Pons (tissue), 1 donor: ENCODE measurements at places on chromosomes 6 and 20.

DNA sequence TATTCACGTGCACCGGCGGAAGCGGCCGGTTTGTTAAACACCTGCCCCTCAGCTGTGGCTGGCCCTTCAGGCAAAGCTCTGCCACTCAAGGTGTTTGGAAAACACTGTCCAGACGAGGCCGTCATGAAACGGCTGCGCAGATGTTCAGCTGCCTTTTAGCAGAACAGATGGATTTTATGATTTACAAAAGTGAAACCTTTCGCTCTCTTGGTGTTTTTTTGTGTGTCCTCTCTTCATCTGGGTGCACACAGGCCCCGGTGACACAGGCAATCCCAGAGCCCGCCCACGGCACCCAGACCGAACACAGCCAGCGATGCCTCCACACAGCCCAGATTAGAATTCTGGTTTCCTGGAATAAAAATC, 397.0 kb downstream of the SMOC2 start:
- DNase-seq, result no peak

- no peak for DNase-seq
Observed at GRCh38 chr6:24149296-24149695, 23.3 kb downstream of the NRSN1 start.

DNA sequence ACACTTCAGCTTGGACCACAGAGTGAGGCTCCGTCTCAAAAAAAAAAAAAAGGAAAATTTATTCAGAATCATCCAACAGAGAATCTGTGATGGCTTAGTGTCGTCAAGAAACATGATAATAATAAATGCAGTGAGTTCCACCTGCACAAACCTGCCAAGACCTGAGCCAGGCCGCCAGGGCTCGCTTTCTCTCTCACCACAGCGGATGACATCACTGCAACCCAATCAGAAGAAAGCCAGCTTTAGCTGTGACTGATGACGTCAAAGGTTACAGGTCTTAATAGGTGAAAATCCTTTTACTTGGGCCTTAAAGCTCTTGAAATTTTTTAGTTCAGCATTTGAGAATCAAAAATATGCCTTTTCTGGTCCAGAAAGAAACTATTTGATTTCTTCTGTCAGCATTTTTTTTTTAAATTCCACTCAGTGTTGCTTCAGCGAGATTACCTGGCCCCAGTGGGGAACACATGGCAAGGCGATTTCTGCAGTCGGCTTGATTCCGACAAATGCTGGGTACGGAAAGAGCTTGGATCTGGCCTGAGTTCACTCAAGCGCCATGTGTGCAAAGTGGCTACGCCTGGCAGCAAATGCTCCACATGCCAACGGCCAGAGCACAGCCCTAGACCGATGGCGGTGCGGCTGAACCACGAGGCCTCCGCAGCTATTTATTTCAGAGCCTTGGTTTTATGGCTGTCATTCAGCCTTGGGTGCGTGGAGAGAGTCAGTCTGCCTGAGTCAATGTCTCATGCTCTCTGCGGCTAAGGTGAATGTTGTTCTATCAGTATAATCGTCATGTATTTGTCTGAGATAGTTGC, 105.7 kb upstream of the QKI start:
- no peak for DNase-seq

GRCh38 chr6:140872885-140873284, 1259.8 kb upstream of the GJE1 start:
- DNase-seq, result no peak

GRCh38 chr20:64247970-64248841, 7.3 kb upstream of the PCMTD2 start:
- DNase-seq, result no peak

- no peak for DNase-seq
Observed at GRCh38 chr20:59772373-59772705, 161.1 kb downstream of the SYCP2 start.

DNA sequence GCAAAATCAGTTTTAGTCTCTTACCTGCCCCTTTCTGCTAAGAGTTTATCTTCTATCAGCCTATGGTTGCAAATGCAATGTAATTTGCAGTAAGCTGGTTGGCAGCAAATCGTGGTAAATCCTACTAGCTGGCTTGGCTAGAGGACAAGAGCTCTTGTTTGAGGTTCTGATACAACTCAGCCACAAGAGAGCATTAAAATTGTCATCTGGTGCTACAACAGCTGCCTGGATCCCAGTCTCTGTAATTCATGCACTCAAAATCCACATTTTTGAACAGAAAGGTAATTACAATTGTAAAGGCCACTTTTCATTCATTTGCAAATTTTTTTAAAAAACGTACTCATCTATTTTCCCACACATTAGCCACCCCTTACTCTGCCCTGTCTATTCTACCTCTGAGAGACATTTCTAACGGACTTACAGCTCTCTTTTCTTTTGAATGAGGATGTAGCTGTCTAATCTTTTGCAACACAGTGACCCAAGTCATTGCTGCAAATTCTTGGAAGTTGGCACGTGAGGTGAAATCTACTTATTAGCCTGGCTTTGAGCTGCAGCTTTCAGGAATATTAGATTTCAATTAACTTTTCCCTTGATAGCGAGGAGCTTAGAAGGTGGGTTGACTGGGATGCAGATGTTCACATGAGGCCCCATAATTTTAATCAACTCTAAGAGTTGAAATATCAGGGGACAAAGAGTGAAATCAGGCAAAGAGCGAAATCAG, 54.0 kb upstream of the FAM184A start:
- no peak for DNase-seq

GRCh38 chr20:49281913-49282467, 4.1 kb upstream of the ZNFX1 start:
- DNase-seq, result no peak

DNA sequence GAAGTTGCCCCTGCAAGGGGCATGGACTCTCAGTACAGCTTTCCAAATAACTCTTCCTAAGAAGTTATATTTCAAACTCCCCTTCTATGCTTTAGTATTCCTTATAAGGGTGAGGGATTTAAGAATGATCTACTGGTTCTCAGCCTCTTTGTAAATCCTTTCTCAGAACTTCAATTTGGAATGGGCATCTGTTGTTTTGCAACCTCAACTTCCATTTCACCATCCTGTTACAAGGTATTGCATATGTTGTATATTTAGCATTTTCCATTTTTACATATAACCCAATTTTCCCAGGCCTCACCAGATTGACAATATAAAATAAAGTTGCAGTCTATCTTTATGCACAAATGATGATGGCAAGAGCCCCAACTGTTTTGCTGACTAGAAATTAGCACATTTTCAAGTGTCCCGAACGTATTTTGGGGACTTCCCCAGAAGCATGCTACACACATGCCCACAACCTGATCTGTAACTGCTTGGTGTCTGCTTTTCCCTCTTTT, 154.9 kb upstream of the CARMIL1 start:
- DNase-seq, result no peak

DNA sequence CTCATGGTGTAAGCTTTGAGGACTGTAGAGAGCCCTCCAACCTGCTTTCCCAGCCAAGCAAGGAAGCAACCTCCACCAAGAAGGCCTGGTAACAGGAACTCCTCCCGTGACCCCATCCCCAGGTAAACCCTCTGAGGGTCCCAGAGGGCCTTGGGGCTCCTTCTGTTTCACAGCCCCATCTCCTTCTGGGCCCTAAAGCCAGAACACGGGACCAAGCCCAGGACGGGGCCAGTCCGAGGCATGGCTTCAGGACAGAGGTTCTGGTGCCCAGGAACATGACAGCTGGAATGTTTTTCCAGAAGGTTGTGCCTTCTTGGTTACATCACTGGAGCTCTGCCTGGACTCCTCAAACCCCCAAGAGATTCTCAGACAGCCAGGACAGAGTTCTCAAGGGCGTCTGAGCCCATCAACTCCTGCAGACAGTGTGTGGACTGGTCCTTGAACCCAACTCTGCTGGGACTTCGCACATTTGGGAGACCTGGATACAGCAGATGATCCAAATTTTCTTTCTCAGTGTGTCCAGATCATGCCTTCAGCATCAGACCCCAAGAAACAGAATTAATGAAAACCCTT, 43.1 kb downstream of the RRBP1 start:
- DNase-seq, result no peak

- DNase-seq, result no peak
Observed at GRCh38 chr6:27295301-27296079, 16.6 kb downstream of the POM121L2 start.

DNA sequence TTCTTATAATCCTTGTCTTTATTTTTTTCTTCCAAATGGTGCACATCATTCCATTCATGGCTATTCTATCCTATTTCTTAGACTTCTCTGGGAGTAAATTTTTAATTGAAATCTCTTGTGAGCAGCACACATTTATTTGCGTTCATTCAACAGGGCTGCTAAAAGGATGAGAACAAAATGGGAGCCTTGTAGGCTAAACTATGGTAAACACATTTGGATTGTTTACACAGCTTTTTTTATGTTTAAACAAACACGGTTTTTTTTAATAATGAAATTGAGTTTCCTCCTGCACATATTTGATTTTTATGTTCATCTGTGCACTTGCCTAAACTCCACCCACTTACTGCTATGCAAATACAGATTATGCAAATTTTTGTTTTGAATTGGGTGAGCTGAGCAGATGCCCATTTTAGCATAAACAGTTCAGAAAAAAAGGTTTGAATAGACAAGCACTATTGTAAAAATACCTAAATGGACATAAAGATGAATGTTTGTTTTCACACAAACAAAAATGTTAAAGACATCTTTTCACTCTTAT, 92.0 kb downstream of the OLIG3 start:
- DNase-seq, result no peak

GRCh38 chr6:14729129-14729871, 516.6 kb upstream of the JARID2 start:
- DNase-seq, result peak; percentile 73

- DNase-seq, result no peak
Observed at GRCh38 chr20:41538810-41539596, 79.2 kb downstream of the CHD6 start.

GRCh38 chr6:142728910-142729481, 216.0 kb downstream of the HIVEP2 start:
- no peak for DNase-seq
